Mammary epithelial cell (primary cell): ENCODE measurements at places on chromosomes 4 and X. TPM values are rescaled to one million over a fixed set of nuclear protein-coding genes. Genes with fewer than 3 reads are reported as not detected.
A peak's percentile ranks its signal among the peaks of the same experiment; 100 is the strongest.

DNA sequence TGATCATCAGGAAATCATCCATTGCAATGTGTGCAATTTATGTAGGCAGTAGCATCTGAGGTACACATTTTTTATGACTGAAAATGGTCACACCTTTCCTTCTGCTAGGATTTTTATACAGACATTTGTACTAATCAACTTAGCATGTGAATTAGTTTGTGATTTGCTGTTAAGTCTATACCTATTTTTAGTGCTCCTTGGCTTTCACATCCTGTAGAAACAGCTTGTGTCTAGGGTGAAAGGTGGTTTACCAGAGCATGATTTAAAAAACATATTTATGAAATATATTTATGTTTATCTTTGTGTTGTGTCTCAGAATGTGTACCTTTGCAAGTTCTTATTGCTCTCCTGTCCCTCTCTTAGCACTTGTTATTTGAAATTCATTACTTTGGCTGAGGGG lies 916.0 kb downstream of the TECRL start:
- no peak for DNase-seq

DNA sequence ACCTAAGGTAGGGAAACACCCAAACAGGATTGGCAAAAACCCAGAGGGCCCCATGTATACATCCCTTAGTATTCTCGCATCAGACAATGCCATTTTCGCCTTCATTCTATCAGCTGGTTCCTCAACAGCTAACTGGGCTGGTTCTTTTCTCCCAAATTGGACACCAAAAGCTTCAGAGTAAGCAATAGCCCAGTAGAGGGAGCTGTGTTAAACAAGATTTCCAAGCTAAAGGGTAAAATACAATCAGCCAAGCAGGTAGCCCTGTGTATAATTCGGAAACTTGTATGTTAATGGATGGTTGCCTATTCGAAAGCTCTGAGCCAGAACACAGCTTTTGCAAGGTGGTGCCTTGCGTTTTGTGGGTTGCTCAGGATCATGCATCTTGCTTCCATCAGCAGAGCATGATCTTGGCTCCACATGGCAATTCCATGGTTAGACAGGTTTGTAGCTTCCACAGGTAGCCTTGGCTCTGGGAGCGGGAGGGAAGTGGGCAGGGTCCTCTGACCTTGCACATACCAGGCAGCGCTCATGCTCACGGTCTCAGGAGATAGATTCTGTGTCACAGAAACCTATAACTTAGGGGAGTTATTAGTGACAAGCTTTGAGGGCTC lies 115.2 kb upstream of the LNX1 start:
- peak; percentile 48 for DNase-seq

- DNase-seq = no peak
These were observed 1.5 kb upstream of the CRLF2 start for GRCh38 chrX:1213971-1214370.

DNA sequence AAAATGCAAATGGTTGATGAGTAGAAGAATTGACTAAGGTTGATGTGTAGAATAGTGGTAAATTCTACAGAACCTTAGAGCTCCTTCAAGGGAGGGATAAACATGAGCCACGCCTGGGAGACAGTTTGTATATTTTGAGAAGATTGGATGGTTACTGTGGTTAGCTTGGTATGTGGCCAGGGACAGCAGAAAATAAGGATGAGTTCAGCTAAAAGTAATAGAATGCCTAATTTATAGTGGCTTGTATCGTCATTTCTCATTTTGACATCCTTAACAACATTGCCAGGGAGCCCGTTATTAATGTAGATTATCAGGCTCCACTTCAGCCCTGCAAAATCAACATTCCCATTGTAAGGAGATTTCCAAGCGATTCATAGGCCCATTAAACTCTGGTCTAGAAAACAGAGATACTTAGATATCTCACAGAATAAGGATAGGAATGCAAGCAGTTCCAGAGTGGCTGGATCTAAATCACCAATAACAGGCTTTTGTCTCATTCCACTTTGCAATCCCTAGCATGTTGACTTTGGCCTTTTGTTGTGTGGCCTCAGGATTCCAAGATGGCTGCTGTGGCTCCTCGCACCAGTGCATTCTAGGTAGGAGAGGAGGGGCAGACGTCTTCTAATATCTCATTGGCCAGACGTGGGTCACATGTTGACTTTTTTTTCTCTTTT lies 6.4 kb upstream of the PTTG2 start:
- no peak for DNase-seq

- no peak for DNase-seq
These were observed 192.5 kb downstream of the MAML3 start for GRCh38 chr4:139961344-139961946.

- peak; percentile 77 for DNase-seq
These were observed 69.4 kb upstream of the AGA start for GRCh38 chr4:177511611-177512010.

DNA sequence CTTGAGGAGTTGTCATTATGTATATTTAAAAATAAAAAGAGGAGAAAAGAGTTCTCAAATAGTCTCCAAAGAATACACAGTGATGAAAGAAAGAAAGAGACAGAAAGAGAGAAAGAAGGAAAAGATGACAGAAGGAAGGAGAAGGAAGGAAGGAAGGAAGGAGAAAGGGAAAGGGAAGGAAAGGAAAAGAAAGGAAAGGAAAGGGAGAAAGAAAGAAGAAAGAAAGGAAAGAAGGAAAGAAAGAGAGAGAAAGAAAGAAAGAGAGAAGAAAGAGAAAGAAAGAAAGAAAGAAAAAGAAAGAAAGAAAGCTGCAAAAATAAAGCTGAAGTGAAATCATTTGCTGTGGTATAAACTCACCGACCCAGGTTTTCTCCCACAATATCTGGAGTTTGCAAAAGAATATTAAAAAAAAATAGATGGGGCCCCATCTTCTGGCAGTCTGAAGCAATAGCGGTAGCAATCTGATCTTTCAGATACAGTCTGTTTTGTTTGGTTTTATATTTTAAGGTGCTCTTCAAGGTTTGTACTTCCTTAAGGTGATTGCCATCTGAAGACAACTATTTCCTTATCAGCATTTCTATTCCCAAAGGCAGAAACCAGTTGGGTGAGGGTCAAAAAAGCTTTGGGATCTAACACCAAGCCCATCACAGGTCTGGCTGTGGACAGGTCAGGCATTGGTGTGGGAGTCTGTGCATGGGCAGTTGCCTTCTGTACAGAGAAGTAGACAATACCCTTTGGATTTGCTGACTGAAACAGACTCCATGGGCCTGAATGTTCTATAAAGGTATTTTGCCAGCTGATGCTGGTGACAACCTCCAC lies 160.4 kb downstream of the CPEB2 start:
- no peak for DNase-seq

- DNase-seq = no peak
These were observed 60.2 kb upstream of the BLTP1 start for GRCh38 chr4:122091836-122092405.

DNA sequence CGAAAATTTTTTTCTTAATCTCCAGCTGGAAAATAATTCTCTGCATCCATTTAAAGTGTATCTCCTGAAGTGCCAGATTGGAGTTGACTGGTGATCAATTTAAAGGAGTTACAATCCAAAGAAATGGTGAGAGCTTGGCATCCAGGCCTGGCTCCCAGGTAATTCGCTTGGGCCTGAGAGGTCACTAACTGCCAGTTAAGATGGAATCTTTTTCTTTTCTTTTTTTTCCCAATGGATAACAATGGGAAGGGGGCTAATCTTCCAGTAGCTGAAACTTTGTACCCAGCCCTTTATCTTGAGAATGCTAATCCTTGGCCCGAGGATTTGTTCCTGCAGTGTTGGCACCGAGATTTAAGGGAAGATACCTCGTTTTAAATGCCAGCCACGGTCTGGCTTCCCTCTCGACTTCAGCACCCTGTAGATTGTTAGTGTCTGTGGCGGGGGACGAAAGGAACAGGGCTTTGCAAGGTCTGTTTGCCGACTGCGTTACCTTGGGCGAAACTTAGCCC lies 13.3 kb upstream of the PITX2 start:
- DNase-seq = no peak

DNA sequence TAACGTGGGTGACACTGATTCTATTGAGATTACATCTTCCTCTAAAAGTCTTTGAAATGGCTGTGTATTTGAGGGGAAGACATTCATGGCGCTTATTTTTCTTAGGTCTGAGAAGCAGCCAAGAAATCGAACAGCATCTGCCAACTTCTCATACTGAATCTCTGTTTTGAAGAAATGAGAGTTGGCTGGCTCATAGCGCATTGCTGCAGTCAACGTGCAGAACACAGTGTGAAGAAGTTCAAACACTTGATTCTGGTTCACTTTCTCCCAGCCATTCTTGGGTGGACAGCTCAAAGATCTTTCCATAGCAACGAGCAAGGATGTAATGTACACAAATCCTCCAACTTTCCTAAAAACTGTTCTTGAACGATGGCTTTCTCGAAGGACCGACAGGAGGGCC lies 156.5 kb downstream of the WDFY3 start:
- no peak for DNase-seq

DNA sequence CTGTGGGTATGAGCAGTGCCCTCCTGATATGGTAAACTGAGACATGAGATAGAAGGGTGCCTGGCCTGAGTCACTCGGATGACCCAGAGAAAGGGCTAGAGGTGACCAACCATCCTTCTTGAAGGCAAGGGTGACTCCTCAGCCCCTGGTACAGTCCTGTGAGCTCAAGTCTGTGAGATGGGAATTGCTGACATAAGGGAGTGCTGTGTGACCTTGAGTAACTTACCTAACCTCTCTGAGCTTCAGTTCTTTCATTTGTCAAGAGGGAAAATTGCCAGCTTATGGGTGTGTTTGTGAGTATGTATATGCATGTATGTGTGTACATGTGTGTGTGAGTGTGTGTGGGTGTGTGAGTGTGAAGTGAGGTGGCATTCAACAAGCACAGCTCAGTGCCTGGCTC lies 210.4 kb upstream of the PSAPL1 start:
- no peak for DNase-seq

GRCh38 chr4:48556268-48556667 lies 66.2 kb downstream of the ZAR1 start:
- no peak for DNase-seq

- DNase-seq = no peak
These were observed 66.3 kb downstream of the PTPN13 start for GRCh38 chr4:86660401-86660800.

GRCh38 chr4:79184476-79184875 lies 141.4 kb downstream of the NAA11 start:
- no peak for DNase-seq

DNA sequence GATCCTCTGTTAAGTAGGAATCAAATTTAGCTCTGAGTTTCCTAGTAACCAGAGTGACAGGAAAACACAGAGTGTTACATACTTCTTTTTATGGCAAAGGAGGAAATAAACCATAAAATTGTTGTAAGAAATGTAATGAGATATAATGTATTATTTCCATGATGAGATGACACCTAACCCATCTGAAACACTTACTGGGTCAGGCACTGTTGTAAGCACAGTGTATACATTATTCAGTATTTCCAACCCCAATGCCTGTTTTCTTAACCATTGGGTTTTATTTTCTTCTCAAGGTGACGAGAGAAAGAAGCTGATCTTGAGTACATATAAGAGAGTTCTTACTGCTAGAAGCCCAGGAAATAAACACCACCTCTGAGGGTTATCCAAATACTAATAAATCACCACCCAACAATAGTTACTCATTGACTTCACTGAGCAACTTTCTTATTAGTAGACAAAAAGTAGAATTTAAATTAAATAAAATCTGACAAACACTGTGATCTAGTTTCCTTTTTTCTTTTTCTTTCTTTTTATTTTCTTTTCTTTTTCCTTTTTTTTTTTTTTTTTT lies 4.2 kb upstream of the ENAM start:
- DNase-seq = no peak

The SRPX2 gene
- 1.8 and 2.8 TPM in 2 replicates for total RNA-seq

The SYN1 gene
- total RNA-seq = 0.45 and 0.88 TPM in 2 replicates

The SLC25A43 gene
- 20.7 TPM for total RNA-seq

The FOXR2 gene
- total RNA-seq = not detected in 2 replicates

The KLF8 gene
- 15.6 and 18.3 TPM in 2 replicates for total RNA-seq

The CPE gene
- 19.8 TPM for total RNA-seq

The FRMD7 gene
- not detected in 2 replicates for total RNA-seq

The IDUA gene
- 17.8 TPM for total RNA-seq

The SPRY1 gene
- 8.2 TPM for total RNA-seq

The RENBP gene
- total RNA-seq = not detected in 2 replicates

The BTC gene
- total RNA-seq = 0.59 and 0.89 TPM in 2 replicates

The TRPC3 gene
- total RNA-seq = not detected in 2 replicates

The ANXA3 gene
- total RNA-seq = 325 and 511 TPM in 2 replicates
